Activated CD4-positive, alpha-beta memory T cell treated with anti-CD3 and anti-CD28 coated beads for 36 hours (primary cell): ENCODE measurements at places on chromosomes 5 and 9. TPM values are rescaled to one million over a fixed set of nuclear protein-coding genes. Genes with fewer than 3 reads are reported as not detected.

Gene ANKRD20A1
- 1.2 TPM for total RNA-seq

Gene SLC45A2
- not detected for total RNA-seq

DNA sequence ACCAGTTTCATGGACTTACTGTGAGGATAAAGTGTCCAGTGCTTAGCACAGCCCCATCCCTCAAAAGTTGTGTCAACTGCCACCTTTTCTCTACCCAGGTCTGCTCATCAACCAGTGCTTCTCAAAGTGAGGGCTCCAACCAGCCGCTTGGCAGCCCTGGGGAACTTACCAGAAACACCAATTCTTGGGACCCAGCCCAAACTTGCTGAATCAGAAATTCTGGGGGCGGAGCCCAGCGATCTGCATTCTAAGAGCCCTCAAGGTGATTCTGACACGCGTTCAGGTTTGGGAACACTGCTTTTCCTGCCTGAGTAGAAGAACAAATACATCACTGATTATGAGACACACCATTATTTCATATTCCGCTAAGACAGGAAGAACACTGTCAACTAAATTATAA, 132.0 kb downstream of the NSG2 start:
- H3K27me3 ChIP-seq, result peaks cover 12% of the 10 kb centered on the region
- H3K36me3 ChIP-seq, result no peaks in the 10 kb centered on the region
- H3K4me3 ChIP-seq, result no peak overlapping the region

GRCh38 chr9:77063645-77064285, 44.3 kb downstream of the FOXB2 start:
- no peaks in the 10 kb centered on the region for H3K36me3 ChIP-seq
- no peaks in the 10 kb centered on the region for H3K4me1 ChIP-seq
- H3K27ac ChIP-seq, result no peak overlapping the region
- H3K4me3 ChIP-seq, result no peak overlapping the region
- H3K27me3 ChIP-seq, result peaks cover under 1% of the 10 kb centered on the region

DNA sequence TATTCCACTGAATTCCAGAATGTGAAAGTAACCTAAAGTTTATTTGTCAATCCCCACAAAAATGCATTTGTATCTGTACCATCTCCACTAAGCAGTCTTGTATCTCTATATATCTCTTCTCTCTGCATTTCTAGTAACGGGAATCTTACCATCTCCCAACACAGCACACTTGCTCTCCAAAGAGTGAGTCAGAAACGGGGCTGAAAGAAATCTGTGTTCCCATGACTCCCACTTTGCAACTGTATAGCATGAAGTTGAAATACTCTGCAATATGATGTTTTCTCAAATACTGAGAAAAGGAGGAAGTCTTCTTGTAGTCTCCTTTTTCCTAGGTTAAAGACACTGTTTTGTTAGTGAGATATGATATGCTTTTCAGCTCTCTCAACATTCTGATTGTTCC, 848.8 kb upstream of the ACO1 start:
- no peaks in the 10 kb centered on the region for H3K4me1 ChIP-seq
- H3K36me3 ChIP-seq, result no peaks in the 10 kb centered on the region
- DNase-seq, result no peak
- no peak overlapping the region for H3K4me3 ChIP-seq
- no peak overlapping the region for H3K27ac ChIP-seq

- no peak overlapping the region for H3K27ac ChIP-seq
- no peak overlapping the region for H3K4me3 ChIP-seq
- H3K4me1 ChIP-seq, result no peaks in the 10 kb centered on the region
- no peak for DNase-seq
These were observed 1037.0 kb upstream of the CDH18 start for GRCh38 chr5:21024966-21025365.

DNA sequence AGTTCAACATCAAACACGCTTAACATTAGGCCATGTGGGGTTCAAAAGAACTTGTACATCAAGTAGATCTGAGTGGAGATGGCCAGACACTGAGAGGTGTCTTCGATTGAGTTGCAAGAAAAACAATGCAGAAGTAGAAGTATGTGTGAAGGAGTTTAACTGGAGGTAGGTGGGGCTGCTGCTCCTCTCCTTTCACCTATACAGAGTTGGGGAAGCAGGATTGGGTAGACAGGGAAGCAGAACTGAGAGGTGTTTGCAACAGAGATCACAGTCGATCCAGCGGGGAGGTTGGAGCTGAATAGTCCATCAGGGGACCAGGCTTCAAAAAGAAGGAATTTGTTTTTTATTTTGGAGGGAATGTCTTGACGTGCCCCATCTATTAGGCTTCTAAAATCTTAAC, 61.7 kb upstream of the SLC27A6 start:
- no peak overlapping the region for H3K4me3 ChIP-seq
- H3K36me3 ChIP-seq, result no peaks in the 10 kb centered on the region
- H3K4me1 ChIP-seq, result no peaks in the 10 kb centered on the region
- DNase-seq, result no peak
- H3K27ac ChIP-seq, result no peak overlapping the region
